ENCODE measurements at places on chromosomes 3 and 15.

- no peak for DNase-seq
Measured at GRCh38 chr3:62143843-62144450, 229.4 kb downstream of the FEZF2 start.

DNA sequence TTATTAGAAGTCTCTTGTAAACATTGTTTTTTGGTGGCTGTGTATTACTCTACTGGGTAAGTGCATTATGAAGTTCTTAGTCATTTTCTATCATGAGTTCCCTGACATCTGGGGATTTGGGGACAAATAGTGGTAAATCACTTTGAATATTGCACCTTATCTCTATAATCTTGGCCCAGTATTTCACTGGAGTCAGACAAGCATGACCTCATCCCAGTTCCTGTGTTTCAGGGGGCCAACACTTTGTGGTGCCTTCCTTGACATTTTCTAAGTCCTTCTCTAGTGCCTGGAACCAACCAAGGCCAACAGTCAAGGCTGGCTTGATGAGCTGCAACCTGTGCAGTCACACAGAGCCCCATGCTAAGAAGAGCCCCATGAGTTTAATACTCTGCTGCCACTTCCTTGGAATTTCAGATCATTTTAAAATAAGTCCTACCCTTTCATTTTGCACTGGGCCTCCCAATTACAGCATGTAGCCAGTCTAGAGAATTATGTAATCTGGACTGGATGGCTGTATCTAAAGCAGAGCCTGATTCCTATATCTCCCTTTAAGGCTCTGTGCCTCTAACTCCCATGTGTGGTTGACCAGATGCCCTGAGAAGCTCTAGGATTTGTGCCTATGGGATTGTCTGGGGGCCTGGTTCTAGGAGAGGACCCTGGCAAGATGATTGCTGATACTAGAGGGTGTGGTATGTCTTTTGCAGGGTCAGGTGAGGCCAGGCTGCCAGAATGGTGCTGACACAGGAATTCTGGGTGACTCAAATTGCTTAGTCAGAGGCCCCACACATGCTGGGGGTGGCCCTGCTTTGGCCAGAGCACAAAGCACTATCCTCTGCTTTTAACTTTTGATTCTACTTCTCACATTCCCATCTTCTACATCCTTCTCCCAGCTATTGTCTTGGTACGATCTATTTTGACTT is 319.6 kb upstream of the TBC1D5 start:
- DNase-seq = peak; percentile 7

GRCh38 chr3:58874248-58874741 is 175.5 kb downstream of the CFAP20DC start:
- DNase-seq = peak; percentile 30

DNA sequence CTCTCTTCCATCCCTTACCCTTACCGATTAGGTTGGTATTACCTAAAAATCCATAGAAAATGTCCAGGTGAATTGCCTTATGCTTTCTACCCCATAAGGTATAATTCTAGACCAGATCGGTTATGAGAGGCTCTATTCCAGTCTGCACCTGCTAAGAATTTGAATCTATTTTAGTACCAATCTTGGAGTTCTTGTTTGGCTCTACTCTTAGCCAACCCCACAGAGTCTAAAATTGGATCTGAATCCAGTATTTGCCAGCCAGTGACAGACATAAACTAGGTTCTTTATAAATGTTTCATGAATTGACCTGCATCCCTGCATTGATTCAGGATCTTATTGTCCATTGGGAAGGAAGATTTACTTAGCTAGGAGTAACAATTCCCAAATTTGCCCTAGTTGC is 6.5 kb downstream of the KLHL24 start:
- DNase-seq = no peak
